ENCODE measurements at places on chromosomes 7 and 10. TPM values are rescaled to one million over a fixed set of nuclear protein-coding genes. Genes with fewer than 3 reads are reported as not detected.

GRCh38 chr7:47635091-47636080 is 53.5 kb upstream of the TNS3 start:
- DNase-seq: no peak

DNA sequence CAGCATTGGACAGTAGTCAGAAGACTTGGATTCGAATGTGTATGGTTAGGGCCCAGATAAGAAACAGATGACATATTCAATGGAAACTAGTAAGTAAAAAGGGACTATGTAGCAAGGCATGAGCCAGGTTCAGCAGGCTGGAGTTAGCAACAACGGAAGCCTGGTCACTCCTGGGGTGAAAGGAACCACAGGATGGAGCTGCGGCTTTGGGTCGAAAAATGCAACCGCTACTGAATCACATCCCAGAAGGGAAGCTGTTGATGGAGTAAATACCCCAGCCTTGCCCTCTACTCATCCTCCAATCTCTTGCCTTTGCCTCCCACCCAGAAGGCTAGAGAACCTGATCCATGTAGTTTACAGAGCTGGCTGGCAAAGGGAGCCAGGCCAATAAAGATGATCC is 37.5 kb upstream of the EGR2 start:
- no peak for DNase-seq

DTX2 gene
- total RNA-seq: 5.8 TPM

GRCh38 chr10:17216217-17216900 is 11.7 kb upstream of the VIM start:
- no peak for DNase-seq

- DNase-seq: no peak
Measured at GRCh38 chr10:4062751-4063150, 277.7 kb upstream of the KLF6 start.

ETV1 gene
- 59.7 TPM for total RNA-seq

All from left ventricle myocardium inferior (tissue), 1 donor.